ENCODE measurements at places on chromosomes 12 and 14.
A peak's percentile ranks its signal among the peaks of the same experiment; 100 is the strongest.

- no peak for DNase-seq
Observed at GRCh38 chr12:110822821-110823415, 23.9 kb upstream of the CCDC63 start.

- DNase-seq = no peak
Observed at GRCh38 chr14:75559451-75560222, 18.8 kb upstream of the FLVCR2 start.

GRCh38 chr12:105716621-105717020 is 386.1 kb downstream of the C12orf75 start:
- DNase-seq = no peak

DNA sequence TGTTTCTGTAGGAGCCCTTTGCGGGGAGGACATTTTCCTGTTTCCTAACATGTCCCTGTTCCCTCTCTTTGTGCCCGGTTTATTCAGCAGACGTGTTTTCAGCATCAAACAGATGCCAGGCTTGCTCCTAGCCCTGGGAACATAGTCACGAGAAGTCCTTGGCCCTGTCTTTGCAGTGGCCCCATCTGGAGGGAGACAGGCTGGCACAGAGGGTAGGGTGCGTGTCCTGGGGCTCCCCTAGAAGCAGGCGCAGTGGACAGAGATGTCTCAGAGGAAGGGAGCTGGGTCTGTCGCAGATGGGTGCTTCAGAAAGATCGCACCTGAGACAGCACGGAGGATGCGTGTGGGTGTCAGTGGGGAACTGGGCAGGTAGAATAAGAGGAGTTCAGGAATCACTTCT is 75.0 kb upstream of the DYNC1H1 start:
- peak; percentile 48 for DNase-seq

DNA sequence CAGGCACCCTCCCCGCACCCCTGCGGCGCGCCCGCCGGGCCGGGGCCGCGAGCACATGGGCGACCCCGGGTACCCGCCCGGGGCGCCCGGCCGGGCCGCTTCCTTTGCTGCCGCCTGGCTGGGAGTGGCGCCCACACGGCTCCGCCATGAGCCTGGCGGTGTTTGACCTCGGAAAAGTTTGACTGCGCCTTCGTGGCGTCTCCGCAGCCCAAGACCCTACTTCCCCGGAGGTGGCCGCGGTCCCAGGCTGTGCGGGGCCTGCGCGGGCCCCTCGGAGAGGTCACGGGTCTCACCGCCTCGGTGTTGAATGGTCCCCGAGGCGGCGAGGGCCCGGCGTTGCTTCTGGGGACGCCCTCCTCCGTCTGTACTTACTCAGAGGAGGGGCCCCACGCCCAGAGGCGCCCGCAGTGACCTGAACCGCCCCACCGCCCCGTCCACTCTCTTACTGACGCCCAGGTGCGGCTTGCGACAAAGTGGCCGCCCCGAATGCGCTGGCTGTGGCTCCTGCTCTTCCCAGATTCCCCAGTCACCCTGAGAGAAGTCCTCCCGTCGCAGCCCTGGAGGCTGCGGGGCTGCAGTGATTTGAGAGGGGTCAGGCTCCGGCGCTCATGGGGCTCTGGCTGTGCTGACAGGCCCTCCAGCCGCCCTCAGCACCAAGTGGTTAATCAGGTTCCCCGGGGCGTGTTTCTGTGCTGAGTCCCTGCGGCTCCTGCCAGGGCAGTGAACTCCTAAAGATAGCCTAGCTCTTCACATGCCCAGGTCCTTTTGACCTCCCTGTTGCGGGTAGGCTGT is 5.8 kb downstream of the KMT5A start:
- no peak for DNase-seq
